ENCODE measurements at places on chromosomes 2 and 18.

DNA sequence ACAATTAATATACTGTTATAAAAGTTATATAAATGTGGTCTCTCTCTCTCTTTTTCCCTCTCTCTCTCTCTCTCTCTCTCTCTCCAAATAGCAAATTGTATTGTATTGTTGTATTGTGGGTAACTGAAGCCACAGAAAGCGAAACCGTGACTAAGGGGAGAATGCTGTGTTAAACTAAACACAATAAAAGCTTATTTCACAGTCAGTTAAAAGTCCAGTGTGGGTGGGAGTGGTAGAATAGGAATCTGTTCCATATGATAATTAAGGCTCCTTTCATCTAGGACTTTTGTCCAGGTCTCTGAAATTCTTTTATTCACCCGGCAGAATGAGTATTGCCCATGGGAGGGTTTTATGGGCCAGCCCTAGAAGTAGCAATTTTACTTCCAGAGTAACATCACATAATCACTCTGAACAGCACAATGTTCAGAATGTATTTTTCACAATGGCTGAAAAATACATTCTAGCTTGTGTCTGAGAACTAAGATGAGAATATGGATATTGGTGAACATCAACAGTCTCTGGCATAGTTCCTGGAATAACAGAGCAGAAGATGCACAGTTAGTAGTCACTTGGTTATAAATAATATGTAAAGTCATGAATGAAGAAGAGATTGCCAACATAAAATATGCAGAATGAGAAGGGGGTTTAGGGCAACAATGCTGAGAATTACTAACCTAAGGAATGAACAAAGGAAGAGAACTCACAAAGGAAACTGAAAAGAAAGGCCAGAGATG is 399.1 kb downstream of the PLCL1 start:
- H3K4me1 ChIP-seq = no peaks in the 10 kb centered on the region
- no peak overlapping the region for H3K4me3 ChIP-seq
- H3K36me3 ChIP-seq = no peaks in the 10 kb centered on the region
- no peaks in the 10 kb centered on the region for H3K27me3 ChIP-seq

DNA sequence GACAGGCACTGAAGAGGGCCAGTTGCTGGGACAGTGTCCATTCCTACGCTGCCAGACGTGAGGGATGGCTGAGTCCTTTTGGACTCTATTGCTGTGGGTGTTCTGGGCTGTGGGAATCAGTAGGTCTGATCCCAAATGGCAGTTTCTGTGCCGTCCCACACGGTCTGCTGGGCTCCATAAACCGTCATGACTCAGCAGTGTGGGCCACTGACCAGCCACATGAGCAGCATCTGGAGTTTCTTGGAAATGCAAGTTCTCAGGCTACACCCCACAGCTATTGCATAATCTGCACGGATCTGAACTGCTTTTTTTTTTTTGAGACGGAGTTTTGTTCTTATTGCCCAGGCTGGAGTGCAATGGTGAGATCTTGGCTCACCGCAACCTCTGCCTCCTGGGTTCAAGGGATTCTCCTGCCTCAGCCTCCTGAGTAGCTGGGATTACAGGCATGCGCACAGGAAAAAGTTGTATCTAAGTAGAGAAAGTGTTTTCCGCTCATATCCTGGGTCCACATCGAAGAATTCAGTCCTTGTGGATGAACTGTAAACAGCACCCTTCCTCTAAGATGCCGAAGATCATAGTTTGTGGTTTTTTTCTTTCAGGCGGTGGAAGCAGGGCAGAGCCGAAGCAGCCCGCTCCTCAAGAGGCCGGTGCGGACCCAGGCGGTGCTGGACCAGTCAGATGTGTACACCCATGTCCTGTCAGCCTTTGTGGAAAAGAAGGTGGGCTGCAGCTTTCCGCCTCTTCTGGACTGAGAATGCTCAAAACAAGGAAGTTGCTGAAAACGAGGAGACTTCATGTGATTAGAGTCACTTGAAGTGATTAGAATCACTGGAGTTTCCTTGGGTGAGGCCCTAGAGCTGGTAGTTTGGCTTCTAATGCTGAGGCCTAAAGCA is 25.5 kb downstream of the RMC1 start:
- no peak for DNase-seq
- H3K36me3 ChIP-seq = no peaks in the 10 kb centered on the region
- no peaks in the 10 kb centered on the region for H3K27me3 ChIP-seq
- H3K4me3 ChIP-seq = no peak overlapping the region
- H3K4me1 ChIP-seq = no peaks in the 10 kb centered on the region

GRCh38 chr2:28662468-28663181 is 89.0 kb upstream of the PPP1CB start:
- no peak for DNase-seq
- no peaks in the 10 kb centered on the region for H3K27me3 ChIP-seq
- H3K4me1 ChIP-seq = peaks cover 8% of the 10 kb centered on the region
- H3K4me3 ChIP-seq = no peak overlapping the region

- H3K27me3 ChIP-seq = no peaks in the 10 kb centered on the region
- no peak overlapping the region for H3K4me3 ChIP-seq
- H3K36me3 ChIP-seq = no peaks in the 10 kb centered on the region
- no peak overlapping the region for H3K27ac ChIP-seq
These were observed 125.4 kb downstream of the MGAT5 start for GRCh38 chr2:134379293-134379692.

GRCh38 chr18:9810994-9811705 is 74.6 kb upstream of the TXNDC2 start:
- no peak overlapping the region for H3K4me3 ChIP-seq
- H3K27ac ChIP-seq = no peak overlapping the region
- H3K4me1 ChIP-seq = no peaks in the 10 kb centered on the region

DNA sequence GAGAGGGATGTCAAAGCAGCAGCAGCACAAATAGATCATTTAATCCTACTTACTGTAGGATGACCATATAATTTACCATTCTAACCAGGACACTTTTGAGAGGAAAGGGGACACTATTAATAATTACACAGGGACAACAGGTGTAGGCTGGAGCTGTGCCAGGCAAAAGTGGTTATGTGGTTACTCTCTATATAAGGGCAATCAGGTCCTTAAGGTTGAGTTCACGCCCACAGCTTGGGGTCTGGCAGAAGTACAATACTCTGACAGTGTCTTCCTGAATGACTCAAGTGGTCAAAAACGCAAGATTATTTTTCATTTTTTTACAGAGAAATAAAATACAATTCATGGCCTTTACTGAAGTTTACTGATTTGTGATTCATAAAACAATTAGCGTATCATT is 2.8 kb downstream of the PREPL start:
- peaks cover 59% of the 10 kb centered on the region for H3K4me1 ChIP-seq
- no peaks in the 10 kb centered on the region for H3K27me3 ChIP-seq
- peak overlapping the region; percentile 36 for H3K4me3 ChIP-seq
- H3K36me3 ChIP-seq = peaks cover 4% of the 10 kb centered on the region

DNA sequence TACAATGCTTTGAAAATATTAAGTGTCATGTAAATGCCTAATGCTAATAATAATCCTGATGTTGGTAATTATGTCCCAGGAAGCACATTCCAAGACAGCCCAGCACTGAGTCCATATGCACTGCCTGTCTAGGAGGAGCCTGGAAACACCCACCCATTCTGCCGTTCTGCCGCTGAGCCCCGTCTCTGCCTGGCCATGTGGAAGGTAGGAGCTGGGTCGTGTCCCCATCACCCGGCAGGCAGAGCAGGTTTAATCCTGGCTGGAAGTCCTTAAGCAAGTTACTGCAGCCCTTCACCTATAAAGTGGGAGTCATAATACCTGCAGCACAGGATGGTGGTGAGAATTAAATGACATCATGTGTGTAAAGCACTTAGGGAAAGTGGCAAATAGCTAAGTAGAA is 13.1 kb upstream of the EN1 start:
- H3K4me1 ChIP-seq = peaks cover 13% of the 10 kb centered on the region
- H3K27ac ChIP-seq = no peak overlapping the region
- H3K4me3 ChIP-seq = no peak overlapping the region
- no peak for DNase-seq
- no peaks in the 10 kb centered on the region for H3K36me3 ChIP-seq

- DNase-seq = no peak
- H3K27me3 ChIP-seq = no peaks in the 10 kb centered on the region
- H3K36me3 ChIP-seq = no peaks in the 10 kb centered on the region
- H3K4me1 ChIP-seq = no peaks in the 10 kb centered on the region
- no peak overlapping the region for H3K27ac ChIP-seq
These were observed 57.2 kb downstream of the CALCRL start for GRCh38 chr2:187390891-187391290.

GRCh38 chr2:110120171-110121051 is 4.8 kb upstream of the MALL start:
- no peak for DNase-seq
- H3K27me3 ChIP-seq = peaks cover 26% of the 10 kb centered on the region

DNA sequence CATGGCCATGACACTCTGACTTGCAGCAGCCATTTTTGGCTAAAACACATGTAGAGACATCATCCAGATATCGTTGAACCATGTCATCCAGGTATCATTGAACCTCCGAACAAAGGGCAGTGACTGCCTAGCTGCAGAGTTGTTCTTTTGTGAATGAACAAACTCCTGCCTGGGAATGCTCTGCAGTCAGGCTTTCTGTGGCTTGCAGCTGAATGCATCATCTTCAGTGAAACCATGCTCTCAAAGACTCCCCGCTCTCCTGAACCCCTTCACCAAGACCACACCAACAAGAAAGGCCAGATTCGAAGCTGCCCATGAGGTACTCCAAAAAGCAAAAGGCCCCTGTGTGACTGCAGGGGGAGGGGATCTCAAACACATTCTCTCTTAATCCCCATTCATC is 118.8 kb downstream of the ACTR3 start:
- H3K27ac ChIP-seq = no peak overlapping the region
- H3K4me3 ChIP-seq = no peak overlapping the region
- H3K36me3 ChIP-seq = no peaks in the 10 kb centered on the region
- no peak for DNase-seq
- no peaks in the 10 kb centered on the region for H3K4me1 ChIP-seq
- peaks cover 9% of the 10 kb centered on the region for H3K27me3 ChIP-seq

DNA sequence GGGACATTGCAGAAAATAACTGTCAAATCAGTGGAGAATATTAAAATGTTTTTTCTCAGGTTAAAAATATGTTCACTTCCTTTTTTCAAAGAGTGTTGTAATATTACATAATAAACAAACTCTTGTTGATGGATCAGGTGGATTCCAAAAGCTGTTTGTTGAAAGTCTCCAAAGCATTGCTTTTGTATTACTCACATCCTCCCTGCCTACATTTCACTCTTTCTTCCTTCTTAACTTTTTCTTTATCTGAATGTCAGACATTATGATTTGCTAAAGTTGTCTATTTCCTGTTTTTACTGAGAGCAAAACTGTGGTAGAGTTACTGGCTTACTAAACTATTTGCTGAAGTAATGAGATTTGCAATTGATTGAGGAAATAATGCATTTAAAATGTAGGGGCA is 92.1 kb downstream of the CDH19 start:
- DNase-seq = no peak
- H3K27me3 ChIP-seq = no peaks in the 10 kb centered on the region
- H3K4me3 ChIP-seq = no peak overlapping the region

DNA sequence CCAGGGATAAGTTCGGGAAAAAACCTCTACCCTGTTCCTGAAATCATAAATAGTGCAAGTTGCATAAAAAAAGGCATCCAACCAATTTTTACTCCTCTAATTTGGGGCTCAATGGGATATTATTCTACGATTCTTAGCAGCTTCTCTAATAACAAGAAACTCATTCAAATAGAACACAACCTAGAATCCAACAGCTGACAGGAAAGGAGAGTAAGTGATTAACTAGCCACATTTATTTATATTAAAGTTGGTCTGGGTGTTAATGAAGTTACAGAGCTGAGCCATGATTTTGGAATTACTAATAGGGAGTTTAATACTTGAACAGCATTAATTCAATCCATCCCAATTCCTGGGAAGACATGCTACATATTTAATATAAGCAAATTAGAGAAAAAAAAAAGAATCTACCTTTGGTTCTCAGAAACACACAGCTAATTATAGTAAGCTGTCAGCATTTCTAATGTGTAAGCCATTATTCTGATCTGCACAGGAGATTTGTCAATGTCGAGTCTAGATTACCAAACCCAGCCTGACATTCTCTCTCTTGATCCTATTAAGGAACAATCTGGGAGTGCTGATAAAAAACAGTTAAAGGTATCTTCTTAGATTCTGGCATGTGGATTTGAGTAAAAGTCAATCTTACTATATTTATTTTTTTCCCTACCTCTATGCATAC is 267.7 kb downstream of the NBAS start:
- no peak overlapping the region for H3K4me3 ChIP-seq
- no peak for DNase-seq
- no peaks in the 10 kb centered on the region for H3K27me3 ChIP-seq
- no peak overlapping the region for H3K27ac ChIP-seq

DNA sequence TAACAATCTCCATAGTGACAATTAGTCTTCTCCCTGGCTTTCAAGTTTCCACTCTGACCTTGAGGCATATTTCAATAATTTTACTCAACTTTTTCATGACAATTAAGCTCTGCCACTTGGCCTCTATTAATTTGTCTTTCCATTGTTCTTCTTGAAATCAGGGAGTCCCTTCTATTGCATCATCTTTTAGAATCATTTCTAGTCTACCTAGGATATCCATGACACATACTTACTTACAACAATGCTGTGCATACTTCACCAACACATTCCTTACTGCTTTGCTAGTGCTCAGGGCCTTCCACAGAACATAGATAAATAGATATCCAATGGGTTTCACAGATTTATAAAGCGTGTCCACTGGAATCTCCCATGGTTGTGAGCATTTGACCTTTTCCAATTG is 331.5 kb upstream of the LRP1B start:
- H3K27me3 ChIP-seq = no peaks in the 10 kb centered on the region
- no peaks in the 10 kb centered on the region for H3K4me1 ChIP-seq
- DNase-seq = no peak
- no peaks in the 10 kb centered on the region for H3K36me3 ChIP-seq
- H3K4me3 ChIP-seq = no peak overlapping the region

GRCh38 chr18:76145521-76146376 is 349.3 kb downstream of the ZNF516 start:
- H3K4me1 ChIP-seq = peaks cover 5% of the 10 kb centered on the region
- no peak overlapping the region for H3K27ac ChIP-seq
- no peak overlapping the region for H3K4me3 ChIP-seq
- DNase-seq = no peak
- H3K27me3 ChIP-seq = peaks cover 24% of the 10 kb centered on the region

DNA sequence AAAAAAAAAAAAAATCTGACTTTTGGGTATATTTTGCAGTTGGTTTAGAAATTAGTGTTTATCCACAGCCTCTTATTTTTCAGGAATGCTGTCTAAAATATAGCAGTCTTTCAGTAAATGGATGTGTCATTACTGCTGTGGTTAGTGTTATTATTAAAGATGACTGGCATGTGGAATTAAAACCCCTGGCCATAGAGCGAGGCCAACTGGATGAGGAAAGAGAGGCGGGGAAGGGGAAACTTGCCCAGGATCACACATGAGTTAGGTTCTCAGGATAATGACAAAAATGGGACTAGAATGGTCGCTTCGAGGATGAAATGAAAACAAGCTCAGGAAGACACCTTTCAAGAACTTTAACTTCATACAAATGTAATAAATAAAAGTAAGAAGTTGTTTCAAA is 57.4 kb upstream of the APCDD1 start:
- peaks cover 16% of the 10 kb centered on the region for H3K4me1 ChIP-seq
- DNase-seq = no peak
- no peaks in the 10 kb centered on the region for H3K27me3 ChIP-seq
- H3K27ac ChIP-seq = no peak overlapping the region
- no peak overlapping the region for H3K4me3 ChIP-seq

Measured in naive thymus-derived CD8-positive, alpha-beta T cell (primary cell).